ENCODE measurements at places on chromosomes 12 and 14.

GRCh38 chr12:132071040-132071810, 72.9 kb downstream of the DDX51 start:
- DNase-seq = no peak

DNA sequence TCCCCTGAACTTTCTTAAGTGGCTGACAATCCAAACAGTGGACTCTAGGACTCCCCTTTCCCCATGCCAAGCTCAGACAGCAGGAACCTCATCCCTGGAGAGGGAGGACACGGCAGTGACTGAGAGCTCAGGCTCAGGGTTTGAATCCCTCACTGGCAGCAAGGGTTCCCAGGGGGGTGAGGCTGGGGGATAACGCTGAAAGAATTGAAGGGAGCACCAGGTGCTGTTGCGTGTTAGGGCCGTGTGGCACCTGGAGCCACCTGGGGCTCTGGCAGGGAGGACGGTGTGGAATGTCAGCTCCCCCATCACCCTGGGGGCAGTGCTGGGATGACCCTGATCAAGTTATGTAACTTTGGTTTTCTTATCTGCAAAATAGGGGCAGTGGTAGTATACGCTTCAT, 40.1 kb downstream of the ANO2 start:
- no peak for DNase-seq

- DNase-seq = no peak
Measured at GRCh38 chr12:94372461-94372860, 87.2 kb downstream of the CEP83 start.

DNA sequence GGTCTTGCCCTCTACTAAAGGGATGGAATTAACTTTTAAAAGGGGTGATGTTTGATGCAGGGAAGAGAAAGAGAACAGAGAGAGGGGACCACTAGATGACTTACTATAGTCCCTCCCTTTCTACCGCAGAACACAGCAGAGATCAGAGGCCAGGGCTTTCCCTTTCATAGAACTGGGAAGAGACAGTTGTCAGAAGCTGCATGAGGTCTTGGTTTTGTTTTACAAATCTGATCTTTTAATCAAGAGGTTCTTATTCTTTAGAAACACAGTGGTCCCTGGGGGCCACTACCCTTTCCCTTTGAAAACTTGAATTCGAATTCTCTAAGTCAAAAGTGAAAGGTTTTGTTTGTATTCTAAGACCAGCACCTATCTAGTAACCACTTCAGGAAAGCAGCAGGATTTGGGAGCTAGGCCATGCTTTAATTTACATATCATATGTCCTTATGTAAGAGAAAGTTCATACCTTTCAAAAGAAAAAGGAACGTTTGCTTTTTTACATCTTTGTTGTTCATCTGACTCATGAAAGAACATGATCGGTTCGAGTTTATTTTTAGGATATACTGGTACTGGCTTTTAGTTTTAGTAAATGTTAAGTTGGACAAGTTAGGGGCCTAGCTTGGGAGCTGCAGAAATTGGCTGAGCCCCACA, 6.3 kb downstream of the FBXL14 start:
- no peak for DNase-seq

GRCh38 chr14:58977366-58977765, 211.1 kb upstream of the DAAM1 start:
- no peak for DNase-seq

GRCh38 chr12:110658878-110659277, 30.0 kb downstream of the HVCN1 start:
- DNase-seq = no peak
